ENCODE measurements at places on chromosomes 2 and 18.
A peak's percentile ranks its signal among the peaks of the same experiment; 100 is the strongest.

DNA sequence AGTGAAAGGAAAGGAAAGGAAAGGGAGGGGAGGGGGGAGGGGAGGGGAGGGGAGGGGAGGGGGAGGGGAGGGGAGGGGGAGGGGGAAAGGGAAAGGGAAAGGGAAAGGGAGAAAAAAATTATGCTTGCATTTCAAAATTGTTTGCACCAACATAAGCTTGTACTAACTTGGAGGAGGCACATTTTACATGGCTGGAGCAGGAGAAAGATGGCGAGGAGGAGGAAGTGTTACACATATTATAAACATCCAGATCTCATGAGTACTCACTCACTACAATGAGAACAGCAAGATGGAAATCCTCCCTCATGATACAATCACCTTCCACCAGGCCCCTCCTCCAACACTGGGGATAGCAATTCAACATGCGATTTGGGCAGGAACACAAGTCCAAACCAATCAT is 660.2 kb upstream of the CDH2 start:
- DNase-seq = no peak

DNA sequence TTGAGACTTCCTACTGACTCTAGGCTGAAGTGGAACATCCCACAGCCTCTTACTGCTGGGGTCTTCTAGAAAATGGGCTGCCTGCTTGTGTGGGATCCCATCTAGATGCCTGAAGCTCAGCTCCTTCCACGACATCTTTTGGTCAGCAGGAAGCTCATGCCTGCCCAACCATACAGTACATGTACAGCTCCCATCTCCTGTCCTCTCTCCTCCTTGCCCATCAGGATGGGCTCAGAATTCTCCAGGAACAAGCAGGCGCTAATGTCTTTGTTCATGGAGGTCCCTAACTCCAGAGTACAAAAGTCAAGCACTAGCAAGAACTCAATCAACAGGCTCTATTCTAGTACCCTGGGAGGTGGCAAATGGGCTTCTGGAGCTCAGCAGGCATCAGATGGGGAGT is 31.7 kb upstream of the GPR17 start:
- DNase-seq = no peak

DNA sequence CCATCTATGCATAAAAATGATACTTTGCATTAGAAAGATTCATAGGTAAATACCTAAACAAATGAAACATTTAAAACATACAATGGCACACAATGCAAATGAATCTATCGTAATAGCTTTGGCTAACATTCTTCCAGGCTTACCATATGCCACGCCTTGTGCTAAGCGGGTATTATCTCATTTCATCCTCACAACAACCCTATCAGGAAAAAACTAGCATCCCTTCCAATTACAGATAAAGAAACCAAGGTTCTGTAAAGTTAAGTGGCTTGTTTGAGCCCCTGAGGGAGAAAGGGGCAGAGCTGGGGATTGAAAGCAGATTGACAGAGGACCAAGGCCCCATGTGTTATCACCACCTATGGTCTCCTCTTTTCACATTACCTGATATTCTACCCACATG is 145.4 kb upstream of the ETAA1 start:
- DNase-seq = no peak

DNA sequence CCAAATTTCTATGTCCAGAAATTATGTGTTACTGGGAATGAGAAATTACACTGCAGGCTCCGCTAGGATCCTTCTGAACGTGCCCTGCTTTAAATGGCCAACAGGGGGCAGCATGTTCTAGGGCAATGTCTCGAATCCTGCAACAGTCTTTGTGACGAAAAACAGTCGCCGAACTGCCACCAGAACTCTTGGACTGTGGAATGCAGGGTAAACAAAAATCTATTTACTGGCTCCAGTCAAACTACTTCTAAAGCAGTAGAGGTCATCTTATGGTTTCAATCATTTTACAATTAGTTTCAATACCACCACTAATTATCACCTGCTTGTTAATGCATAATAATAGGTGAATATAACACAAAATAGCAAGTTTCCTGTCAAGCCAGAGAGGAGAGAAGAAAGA is 9.8 kb upstream of the ZNF397 start:
- DNase-seq = peak; percentile 67

- DNase-seq = no peak
These were observed 91.0 kb upstream of the RAB6C start for GRCh38 chr2:129888461-129888860.

- DNase-seq = no peak
These were observed 42.1 kb upstream of the GLS start for GRCh38 chr2:190838492-190838910.

Data from activated CD4-positive, alpha-beta T cell treated with anti-CD3 and anti-CD28 coated beads for 1 hour (primary cell).